ENCODE measurements at places on chromosomes 2 and 18.
A peak's percentile ranks its signal among the peaks of the same experiment; 100 is the strongest.

DNA sequence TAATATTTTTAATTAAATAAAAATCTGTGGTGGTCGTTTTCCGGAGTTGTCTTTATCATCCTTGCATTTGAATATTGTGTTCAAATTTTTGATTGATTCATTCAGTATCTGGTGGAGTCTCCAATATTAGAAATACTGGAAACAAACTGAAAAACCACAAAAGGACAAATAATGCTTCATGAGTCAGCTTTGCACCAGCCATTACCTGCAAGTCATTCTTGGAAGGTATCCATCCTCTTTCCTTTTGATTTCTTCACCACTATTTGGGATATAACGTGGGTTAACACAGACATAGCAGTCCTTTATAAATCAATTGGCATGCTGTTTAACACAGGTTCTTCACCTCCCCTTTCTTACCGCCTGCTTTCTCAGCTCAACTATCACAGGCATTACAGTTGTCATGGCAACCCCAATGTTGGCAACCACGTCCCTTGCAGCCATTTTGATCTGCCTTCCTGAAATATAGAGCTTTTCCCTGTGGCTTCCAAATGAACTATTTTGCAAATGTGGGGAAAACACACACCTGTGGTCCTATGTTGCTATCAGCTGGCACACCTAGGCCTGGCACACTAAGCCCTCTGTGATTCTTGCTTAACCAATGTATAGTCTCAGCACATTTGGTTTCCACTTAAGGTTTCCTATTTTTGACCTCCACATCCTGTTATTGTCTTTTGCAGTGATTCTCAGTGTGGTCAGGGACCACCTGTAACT is 6.5 kb downstream of the CTLA4 start:
- DNase-seq: no peak

DNA sequence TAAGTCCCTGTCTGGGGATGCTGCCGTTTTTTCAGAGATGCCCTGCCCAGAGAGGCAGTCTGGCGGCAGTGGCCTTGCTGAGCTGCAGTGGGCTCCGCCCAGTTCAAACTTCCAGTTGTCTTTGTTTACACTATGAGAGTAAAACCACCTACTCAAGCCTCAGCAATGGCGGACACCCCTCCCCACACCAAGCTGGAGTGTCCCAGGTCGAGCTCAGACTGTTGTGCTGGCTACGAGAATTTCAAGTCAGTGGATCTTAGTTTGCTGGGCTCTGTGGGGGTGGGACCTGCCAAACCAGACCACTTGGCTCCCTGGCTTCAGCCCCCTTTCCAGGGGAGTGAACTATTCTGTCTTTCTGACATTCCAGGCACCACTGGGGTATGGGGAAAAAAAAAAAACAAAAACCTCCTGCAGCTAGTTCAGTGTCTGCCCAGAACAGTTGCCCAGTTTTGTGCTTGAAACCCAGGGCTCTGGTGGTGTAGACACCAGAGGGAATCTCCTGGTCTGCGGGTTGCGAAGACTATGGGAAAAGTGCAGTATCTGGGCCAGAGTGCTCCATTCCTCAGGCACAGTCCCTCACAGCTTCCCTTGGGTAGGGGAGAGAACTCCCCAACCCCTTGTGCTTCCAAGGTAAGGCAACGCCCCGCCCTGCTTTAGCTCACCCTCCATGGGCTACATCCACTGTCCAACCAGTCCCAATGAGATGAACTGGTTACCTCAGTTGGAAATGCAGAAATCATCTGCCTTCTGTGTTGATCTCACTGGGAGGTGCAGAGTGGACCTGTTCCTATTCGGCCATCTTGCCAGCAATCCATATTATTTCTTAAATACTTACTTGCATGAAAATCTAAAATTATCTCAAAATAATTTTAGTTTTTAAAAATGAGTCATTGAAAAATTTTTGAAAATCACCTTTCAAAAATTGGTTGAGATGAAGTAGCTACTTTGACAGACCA is 338.0 kb downstream of the OSR1 start:
- DNase-seq: no peak

- DNase-seq: no peak
Measured at GRCh38 chr2:112159454-112159921, 21.3 kb downstream of the FBLN7 start.

GRCh38 chr2:220006152-220006621 is 378.8 kb downstream of the SLC4A3 start:
- DNase-seq: no peak

GRCh38 chr2:227293531-227293930 is 31.5 kb upstream of the MFF start:
- no peak for DNase-seq

DNA sequence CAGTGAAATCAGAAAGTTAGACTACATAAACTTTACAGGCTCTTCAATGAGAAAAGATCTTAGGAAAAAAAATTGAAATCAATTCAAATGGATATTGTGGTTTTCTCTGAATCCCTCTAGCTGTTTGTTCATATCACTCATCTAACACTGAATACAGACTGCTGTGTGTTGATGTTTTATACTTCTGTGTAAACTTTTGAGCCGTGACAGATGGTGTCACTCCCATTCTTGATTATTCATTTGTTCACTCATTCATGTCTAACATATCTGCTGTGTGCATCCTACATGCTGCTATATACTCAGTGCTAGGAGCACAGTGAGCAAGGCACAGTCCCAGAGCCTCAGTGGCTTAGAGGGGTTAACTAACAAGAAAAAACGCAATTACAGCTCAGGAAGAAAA is 12.6 kb downstream of the KLHL23 start:
- DNase-seq: peak; percentile 10

- no peak for DNase-seq
Measured at GRCh38 chr18:51191128-51191717, 6.3 kb downstream of the MEX3C start.

DNA sequence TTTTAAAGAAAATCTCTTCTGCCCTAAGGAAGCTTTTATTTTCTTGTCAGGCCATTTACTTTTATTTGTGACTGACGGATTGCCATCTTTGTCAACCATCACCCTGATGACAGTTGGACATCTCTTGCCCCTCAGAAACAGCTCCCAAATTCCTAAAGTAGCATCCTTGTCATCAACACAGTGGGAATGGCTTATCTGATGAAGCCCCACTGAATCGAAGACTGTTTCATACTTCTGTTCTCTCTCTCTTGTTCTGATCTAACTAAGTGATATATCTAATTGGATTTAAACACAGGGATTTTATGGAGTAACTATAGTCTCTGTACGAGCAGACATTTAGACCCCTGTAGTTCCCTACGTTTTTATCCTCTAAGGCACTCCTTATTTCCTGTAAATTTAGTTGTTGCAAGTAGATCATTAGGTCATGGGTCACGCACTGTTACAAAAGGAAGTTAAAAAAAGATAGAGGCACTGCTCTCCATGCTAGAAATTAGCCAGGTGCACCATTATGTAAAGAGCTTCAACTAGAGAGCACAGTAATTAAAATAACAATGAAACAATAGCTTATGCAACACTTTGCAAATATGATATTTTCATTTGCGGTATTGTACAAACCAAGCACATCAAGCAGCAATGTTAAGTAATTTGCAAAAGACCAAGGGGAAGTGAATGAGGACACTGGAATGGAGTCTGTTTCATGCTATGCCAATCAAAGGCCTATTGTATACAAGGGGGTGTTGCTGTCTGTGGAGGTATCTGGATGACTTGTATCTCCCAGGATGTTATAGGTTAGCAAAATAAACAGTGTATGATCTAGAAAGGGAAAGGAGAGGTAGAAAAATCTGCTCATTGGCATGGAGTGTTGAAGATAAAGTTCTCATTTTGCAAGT is 284.7 kb downstream of the LRRTM1 start:
- peak; percentile 90 for DNase-seq

- no peak for DNase-seq
Measured at GRCh38 chr18:46237891-46238290, 133.7 kb downstream of the HAUS1 start.

- DNase-seq: no peak
Measured at GRCh38 chr2:128836559-128837100, 518.0 kb upstream of the HS6ST1 start.

Data from NCI-H69 (cell line).